SW 1271 (cell line): ENCODE measurements at places on chromosomes 3 and 15.

GRCh38 chr15:59699810-59700431, 10.8 kb upstream of the BNIP2 start:
- DNase-seq, result no peak

DNA sequence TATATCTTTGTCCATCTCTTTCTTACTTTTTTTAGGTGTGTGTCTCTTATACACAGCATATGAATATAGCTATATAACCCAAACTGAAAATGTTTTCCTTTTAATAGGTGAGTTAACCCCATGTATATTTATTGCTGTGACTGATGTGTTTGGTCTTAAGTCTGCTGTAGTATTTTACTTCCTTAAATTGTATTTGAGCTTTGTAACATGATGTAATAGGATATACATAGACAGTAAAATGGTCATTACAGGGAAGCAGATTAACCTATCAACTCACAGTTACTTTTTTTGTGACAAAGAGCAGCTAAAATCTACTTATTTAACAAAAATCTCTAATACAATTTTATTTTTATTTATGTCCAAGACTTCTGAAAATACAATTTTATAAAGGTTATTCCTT, 51.8 kb upstream of the CDAN1 start:
- no peak for DNase-seq

GRCh38 chr3:59085976-59086375, 36.2 kb upstream of the CFAP20DC start:
- DNase-seq, result no peak

GRCh38 chr15:56353119-56353518, 12.1 kb upstream of the TEX9 start:
- DNase-seq, result no peak
